ENCODE measurements at places on chromosomes 3 and 15.

- DNase-seq, result no peak
Observed at GRCh38 chr15:55564347-55565145, 23.6 kb downstream of the PYGO1 start.

- DNase-seq, result no peak
Observed at GRCh38 chr3:54966979-54967378, 39.1 kb upstream of the LRTM1 start.

GRCh38 chr15:58585693-58586443 is 154.1 kb downstream of the LIPC start:
- DNase-seq, result no peak

GRCh38 chr3:150786791-150787190 is 23.8 kb upstream of the SIAH2 start:
- no peak for DNase-seq

All from nucleus accumbens (tissue), 56 donors.